ENCODE measurements at places on chromosomes 4 and X.

- no peak for DNase-seq
These were observed 137.6 kb downstream of the PTTG2 start for GRCh38 chr4:38097818-38098217.

DNA sequence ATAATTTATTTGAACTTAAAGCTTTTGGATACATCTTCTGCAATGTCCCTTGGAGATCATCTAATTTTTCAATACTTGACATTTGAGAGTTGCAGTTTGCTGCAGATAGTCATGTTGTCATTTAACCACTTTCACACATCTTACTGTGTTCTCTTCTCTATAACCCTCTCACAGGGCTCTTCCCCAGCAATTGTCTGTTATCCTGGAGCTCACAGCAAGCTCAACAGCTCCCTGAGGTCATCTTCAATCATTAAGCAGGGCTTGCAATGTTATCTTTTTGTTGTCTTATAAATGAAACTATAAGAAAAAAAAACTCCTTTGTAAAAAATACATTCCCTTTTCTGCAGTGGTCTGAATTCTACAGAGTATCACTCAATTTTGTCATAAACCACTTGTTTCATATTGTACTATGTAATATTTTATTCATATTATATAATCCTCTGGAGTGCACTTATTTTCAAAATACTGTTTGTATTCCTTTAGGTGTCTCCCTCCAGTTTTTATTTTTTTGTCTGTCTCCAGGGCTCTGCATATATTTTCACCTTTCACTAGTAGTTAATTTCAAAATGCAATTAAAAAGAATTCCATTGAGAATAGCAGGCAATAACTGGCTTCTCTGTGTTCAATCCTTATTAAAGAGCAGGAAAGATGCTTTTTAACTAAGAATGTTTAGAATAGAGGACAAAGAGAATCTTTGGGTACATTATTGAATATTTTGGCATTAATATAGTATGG is 106.3 kb upstream of the ARSJ start:
- DNase-seq, result no peak

DNA sequence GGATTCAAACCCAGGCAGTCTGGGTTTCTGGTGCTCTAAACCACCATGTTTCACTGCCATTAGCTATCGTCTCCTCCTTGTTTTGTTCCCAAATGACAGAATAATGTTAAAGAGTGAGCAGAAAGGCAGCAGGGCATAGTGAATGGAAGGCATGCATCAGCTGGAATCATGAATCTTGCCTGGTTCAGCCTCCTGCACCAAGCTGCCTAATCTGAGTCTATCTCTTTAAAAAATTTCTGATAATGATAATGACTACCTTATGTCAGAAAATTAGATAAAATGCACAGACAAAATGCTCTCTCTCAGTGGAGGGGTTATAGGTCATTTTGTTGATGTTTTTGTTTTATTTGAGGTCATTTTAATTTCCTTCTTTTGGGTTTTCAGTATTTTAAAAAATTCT is 187.4 kb downstream of the RASL11B start:
- no peak for DNase-seq

DNA sequence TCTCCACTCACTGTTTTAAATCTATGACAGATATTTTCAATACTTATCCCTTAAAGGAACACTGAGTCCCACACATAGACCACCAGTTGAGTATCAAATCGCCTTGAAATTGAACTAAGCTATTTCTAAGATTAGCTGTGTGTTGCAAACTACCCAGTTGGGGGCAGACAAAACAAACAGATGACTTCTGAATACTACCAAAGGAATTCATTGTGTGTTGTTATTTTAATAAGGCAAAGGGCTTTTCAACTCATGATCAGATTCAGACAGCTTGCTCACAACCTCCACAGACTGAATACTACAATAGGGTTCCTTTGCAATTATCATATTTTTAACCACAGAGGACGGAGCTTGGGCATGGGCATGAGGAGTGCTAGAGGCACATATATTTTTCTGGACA is 283.0 kb upstream of the GPC4 start:
- no peak for DNase-seq

DNA sequence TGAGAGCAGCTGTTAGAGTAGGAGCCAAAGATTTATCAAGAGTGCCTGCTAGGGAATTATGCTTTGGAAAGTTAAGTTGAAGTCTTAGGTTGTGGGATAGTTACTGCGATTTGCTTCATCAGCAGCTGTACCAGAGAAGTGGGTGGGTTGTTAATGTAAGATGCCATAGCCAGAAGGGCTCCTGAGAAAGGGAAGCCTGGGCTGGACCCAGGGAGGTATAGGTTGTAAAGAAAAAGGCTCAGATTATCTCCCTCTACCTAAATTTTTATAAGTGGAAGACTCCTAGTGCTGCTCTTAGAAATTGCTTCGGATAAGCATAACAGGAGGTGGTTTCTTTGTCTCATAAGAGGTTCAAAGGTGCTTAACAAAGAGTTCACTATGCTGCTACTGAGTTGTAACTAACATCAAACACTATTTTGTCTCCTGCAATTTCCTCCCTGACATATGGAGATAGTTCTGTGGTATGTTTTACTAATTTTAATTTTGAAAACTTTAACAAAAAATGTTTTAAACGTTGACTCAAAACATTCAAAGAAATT is 356.9 kb downstream of the DTHD1 start:
- no peak for DNase-seq

DNA sequence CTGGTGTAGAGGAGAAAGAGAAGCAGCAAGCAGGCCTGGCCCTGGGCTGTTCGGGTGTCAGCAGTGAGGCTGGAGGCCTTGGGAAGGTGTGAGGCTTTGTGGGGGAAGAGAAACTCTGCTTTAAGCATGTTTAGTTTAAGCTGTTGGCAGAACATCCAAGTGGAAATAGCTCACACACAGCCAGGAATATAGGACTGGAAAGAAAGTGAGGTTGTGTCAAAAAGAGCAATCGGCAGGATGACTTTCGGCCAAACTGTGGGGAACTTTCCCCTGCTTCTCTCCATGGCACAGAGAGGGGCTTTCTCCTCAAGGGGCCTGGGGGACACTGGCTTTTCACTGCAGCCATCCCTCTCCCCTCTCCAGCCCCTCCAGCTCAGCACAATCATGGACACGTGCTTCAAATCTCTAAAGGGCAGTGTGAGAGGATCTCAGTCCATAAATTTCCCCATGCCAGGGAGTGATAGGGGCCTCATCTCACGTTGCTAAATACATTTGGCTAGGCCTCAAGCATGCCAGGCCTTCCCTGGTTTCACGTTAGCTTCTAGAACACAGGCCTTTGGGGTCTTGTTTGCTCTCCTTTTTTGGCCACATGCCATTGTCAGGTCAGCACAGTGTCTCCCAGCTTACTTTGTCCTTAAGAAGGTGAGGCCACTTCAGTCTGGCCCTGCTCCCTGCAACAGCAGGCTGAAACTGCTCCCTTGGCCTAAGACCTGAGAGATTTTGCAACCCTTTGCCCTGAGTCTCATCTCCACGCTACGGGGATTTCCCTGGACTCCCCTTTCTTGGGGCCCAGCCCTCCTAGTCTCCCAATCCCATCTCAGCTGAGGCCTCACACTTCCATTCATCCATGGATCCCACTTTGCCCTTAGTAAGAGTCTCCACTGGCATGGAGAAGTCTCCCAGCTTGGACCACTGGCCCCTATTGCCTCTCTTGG is 8.3 kb upstream of the CITED1 start:
- DNase-seq, result no peak

DNA sequence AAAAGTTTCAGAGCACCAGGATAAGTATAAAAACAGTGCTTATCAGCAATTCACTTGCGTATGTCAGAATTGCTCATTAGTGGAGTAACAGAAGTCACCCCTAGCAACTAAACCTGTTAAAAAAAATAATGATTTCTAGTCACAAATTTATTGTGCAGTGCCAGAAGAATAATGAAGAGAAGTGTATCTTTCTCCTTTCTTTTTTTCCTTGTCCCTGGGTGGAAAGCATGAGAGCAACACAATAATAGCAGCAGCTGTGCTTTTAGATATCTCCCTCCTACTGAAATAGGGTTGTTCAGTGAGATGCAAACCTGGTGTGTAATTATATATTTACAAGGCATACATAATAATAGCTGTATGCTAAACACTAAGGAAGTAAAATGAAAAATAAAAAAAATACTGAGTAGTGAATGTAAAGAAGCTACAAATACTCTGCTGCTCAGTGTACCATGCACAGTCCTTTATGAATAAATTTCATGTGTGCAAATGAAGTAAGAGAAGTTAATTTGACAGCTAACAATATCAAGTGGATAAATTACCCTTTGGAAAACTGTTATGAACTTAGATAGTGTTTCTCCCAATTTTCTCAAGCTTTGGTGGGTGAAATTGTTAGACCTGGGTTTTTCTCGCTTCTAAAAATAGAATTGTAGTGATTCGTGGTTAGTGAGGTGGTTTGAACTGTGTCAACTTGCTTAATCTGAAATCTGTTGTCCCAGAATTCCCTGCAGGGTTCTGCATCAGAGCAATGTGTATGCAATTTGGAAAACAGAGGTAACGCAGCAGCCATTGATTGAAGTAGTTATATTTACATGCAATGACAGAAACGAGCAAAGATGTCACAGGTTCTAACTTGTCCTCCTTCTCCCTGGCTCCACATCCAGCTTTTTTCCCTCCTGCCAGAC is 125.7 kb upstream of the NDST3 start:
- DNase-seq, result no peak

DNA sequence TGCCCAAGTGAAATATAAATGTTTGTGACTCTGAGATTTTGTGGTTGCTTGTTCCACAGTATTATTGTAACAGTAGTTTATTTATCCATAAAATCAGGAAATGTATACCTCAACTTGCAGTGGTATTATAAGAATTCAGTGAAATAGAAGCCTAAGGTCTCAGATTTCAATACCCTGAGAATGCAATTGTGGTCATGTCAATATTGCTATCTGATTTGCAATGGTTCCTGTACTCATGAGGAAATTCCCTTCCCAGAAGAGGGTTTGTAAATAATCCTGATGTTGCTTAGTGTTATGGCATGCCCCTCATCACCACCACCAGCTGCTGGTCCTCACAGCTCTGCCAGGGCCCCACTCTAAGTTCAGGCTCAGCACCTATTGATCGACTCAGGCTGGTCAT is 67.8 kb downstream of the SLC34A2 start:
- DNase-seq, result no peak

DNA sequence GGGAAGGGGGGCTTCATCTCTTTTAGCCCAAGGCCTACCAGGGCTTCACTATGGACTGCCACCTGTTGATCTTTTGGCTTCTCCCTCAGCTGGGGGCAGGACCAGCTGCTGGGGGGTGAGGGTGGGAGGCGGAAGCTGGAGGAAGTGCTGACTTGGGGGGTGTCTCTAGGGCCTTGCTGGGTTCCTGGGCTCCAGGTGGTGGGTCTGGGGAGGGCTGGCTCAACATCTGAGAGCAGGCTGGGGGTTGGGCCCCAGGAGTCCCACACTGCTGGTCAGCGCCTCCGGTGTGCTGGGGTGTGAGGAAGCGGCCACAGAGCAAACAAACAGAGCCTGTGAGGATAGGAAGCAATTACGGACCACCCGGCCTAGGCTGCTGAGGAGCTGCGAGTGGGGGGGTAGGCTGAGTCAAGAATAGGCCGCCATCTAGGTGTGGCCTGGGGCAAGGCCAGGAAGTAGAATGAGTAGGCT is 85.7 kb downstream of the EFNB1 start:
- DNase-seq, result no peak

- no peak for DNase-seq
These were observed 59.9 kb upstream of the FAM241A start for GRCh38 chr4:112085156-112086035.

GRCh38 chrX:35561985-35562384 is 236.2 kb upstream of the MAGEB16 start:
- no peak for DNase-seq

GRCh38 chrX:39063037-39063436 is 261.8 kb downstream of the MID1IP1 start:
- DNase-seq, result no peak

DNA sequence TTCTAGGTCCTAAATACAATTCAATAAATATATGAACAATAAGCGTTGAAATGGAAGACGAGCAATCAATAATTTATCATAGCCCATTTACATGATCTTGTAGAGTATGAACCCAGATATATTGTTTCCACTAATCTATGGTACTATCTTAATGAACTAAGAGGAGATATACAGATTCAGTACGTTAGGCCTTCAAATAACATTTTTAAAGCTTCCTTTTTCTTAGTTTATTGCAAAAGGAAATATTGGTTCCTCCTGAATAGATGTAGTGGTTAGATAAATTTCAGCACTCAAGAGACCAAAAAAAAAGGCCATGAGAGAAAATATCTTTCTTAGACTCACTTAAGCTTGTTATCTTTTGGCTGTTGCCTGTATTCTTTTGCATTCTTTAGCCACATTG is 147.5 kb upstream of the PITX2 start:
- no peak for DNase-seq

- DNase-seq, result no peak
These were observed 31.7 kb downstream of the AP1S2 start for GRCh38 chrX:15822922-15823321.

- DNase-seq, result no peak
These were observed 7.8 kb upstream of the PIGA start for GRCh38 chrX:15343075-15343476.

DNA sequence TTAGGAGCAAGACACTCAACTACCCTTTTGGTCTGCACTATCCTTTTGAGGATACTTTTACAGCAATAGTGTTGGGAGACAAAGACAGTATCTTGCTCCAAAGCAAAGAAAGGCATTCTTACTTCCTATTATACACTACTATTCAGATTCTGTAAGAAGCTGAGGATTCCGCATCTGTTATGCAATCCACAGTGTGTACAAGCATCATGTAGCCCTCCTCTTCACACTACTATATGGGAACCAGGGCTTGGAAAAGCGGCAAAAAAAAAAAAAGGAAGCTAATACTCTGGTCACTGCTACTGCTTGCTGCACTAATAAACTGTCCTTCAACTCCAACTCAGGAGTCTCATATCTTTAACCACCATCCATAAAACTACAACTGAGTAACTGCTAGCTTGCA is 59.1 kb downstream of the FBXW7 start:
- DNase-seq, result no peak

DNA sequence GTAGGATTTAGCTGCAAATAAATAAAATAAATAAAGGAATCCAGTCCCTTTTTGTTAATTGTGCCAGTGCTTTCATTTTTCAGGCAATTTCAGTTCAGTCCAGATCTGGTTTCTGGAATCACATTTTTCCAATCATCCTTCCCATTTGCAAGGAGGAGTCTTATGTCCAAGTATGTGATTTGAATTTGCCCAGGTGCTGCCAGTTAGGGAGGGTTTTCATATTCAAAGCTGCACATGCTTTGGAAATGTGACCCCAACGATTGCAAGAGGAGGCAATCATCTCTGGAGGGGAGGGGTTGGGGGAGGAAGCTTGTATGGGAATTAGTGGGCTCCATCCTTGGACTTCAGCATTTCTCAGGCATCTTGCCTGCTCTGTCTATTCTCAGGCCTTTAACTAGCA is 4.4 kb downstream of the PLAC1 start:
- DNase-seq, result no peak

DNA sequence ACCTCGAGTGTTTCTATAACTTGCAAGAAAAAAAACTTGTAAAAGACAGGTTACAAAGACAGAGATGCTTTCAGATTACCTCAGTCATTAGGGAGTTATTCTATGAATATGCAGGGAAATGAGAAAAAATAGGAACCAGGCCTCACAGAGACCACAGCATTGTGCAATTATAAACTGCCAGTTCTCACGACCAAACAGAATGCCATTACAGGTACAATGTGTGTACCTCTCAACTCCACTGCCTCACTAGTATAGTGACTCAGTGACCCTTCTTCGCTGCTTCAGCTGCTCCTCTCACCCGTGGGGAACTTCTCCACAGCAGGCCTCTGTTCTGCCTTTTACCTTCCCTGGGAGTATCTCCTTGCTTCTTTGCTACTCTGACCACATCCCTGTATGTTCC is 2.3 kb upstream of the HTATSF1 start:
- DNase-seq, result no peak
